ENCODE measurements at places on chromosomes 2 and 18. TPM values are rescaled to one million over a fixed set of nuclear protein-coding genes. Genes with fewer than 3 reads are reported as not detected.

- DNase-seq, result peak; percentile 51
- no peak overlapping the region for H3K4me3 ChIP-seq
- H3K4me1 ChIP-seq, result peaks cover 3% of the 10 kb centered on the region
- no peaks in the 10 kb centered on the region for H3K36me3 ChIP-seq
- no peak overlapping the region for H3K27ac ChIP-seq
Observed at GRCh38 chr2:12284037-12284436, 432.7 kb upstream of the TRIB2 start.

The IL36B gene
- polyA plus RNA-seq, result not detected

DNA sequence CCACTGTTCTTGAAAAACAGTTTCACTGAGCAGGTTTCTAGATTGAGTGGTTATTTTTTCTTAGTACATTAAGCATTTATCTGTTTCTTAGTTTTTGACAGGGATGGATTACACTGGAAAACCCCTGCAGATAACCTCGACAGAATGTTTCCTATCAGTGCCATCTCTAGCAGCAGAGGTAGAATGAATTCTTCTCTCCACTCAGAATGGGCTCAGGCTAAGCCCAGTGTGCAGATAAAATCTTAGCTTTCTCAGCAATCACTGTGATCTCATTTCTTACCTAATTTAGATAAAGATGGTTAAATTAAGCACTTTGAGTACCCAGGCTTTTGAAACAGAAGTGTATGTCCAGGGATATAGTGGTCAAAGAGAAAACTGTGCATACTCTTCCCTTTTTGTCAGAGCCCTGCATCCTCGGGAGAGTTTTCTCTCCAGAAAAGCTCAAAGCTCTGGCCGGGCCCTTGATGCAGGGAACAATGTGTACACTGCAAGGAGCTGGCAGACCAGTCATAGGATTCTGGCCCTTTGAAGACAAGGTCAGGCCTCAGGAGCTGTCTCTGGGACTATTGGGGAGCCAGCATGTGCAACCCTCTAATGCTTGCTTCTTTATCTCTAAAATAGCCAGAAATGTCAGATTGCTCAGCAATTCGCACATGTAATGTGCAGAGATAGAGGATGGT, 10.6 kb upstream of the AKAIN1 start:
- H3K27me3 ChIP-seq, result no peaks in the 10 kb centered on the region
- H3K27ac ChIP-seq, result no peak overlapping the region
- no peak for DNase-seq
- no peaks in the 10 kb centered on the region for H3K36me3 ChIP-seq
- no peaks in the 10 kb centered on the region for H3K4me1 ChIP-seq

- DNase-seq, result peak; percentile 45
- peaks cover 1% of the 10 kb centered on the region for H3K36me3 ChIP-seq
- peak overlapping the region; percentile 14 for H3K4me3 ChIP-seq
- no peaks in the 10 kb centered on the region for H3K4me1 ChIP-seq
- H3K27ac ChIP-seq, result peak overlapping the region; percentile 56
Observed at GRCh38 chr18:12679183-12679786, 21.4 kb upstream of the SPIRE1 start.

DNA sequence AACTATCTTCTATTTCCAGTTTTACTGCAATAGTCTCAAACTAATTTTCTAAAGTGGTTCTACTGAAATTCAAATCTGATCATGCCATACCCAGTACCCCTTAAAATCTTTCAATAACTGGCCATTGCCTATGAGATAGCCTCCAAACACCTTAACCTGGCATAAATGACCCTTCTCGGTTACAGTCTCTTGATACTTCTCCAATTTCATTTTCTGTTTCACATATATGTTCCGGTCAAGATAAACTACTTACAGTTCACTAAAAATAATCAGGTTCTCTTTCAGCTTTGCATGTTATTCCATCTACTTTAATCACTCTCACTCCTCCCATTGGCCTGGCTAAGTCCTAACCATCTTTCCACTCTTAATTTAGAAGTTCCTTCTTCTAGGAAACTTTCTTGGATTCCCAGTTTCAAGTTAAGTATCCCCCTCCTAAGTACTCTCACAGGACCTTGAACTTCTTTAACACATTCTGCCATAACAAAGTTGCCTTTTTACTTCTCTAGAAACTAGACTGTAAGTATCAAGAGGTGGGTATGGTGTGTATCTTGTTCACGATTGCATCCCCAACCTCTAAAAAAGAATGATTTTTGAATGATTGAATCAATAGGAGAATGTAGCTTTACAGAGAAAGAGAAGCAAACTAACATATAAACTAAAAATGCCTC, 110.2 kb upstream of the RBBP8 start:
- no peaks in the 10 kb centered on the region for H3K27me3 ChIP-seq
- no peak overlapping the region for H3K4me3 ChIP-seq
- no peaks in the 10 kb centered on the region for H3K4me1 ChIP-seq
- DNase-seq, result no peak
- no peak overlapping the region for H3K27ac ChIP-seq
- H3K36me3 ChIP-seq, result no peaks in the 10 kb centered on the region

The GALNT5 gene
- 51.5 TPM for polyA plus RNA-seq

GRCh38 chr2:226716126-226716525, 83.5 kb downstream of the IRS1 start:
- no peaks in the 10 kb centered on the region for H3K27me3 ChIP-seq
- no peak overlapping the region for H3K4me3 ChIP-seq
- H3K4me1 ChIP-seq, result no peaks in the 10 kb centered on the region

The NAT8 gene
- not detected for polyA plus RNA-seq

DNA sequence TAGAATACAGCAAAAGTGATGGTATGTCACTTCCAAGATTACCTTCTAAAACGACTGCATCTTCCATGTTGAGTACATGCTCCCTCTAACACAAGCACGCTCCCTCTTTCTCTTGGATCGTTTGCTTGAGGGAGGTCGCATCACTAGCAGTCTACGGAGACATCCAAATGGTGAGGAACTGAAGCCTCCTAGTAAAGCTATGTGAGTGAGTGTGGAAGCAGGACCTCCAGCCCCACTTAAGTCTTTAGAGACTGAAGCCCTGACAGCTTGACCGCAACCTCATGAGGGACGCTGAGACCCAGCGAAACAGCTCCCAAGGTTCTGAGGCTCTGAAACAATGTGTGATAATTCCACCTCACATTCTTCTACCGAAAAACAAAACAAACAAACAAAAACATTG, 486.7 kb upstream of the GCFC2 start:
- no peak overlapping the region for H3K27ac ChIP-seq
- DNase-seq, result no peak
- no peak overlapping the region for H3K4me3 ChIP-seq
- H3K4me1 ChIP-seq, result no peaks in the 10 kb centered on the region
- H3K36me3 ChIP-seq, result no peaks in the 10 kb centered on the region
- no peaks in the 10 kb centered on the region for H3K27me3 ChIP-seq

GRCh38 chr2:218259099-218259961, 1.5 kb upstream of the GPBAR1 start:
- peaks cover 8% of the 10 kb centered on the region for H3K4me1 ChIP-seq
- peak; percentile 80 for DNase-seq
- no peaks in the 10 kb centered on the region for H3K27me3 ChIP-seq
- H3K27ac ChIP-seq, result peak overlapping the region; percentile 63
- no peak overlapping the region for H3K4me3 ChIP-seq

DNA sequence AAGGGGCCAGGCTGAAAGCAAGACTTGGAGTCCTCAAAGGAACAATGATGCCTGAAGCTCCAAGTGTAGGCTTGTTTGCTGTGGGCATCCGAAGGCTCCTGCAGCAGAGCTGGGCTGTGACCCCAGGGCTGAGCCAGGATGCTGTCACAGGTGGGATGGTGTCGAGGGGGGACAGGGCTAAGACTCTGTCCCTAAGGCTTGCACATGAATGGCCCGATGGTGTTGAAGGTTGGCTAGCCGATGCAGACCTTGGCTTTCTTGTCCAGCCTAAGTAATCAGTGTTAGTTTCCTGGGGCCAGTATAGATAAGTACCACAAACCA, 251.0 kb downstream of the NDUFA10 start:
- no peak for DNase-seq
- no peak overlapping the region for H3K4me3 ChIP-seq
- no peaks in the 10 kb centered on the region for H3K27me3 ChIP-seq
- no peaks in the 10 kb centered on the region for H3K4me1 ChIP-seq
- H3K27ac ChIP-seq, result no peak overlapping the region

DNA sequence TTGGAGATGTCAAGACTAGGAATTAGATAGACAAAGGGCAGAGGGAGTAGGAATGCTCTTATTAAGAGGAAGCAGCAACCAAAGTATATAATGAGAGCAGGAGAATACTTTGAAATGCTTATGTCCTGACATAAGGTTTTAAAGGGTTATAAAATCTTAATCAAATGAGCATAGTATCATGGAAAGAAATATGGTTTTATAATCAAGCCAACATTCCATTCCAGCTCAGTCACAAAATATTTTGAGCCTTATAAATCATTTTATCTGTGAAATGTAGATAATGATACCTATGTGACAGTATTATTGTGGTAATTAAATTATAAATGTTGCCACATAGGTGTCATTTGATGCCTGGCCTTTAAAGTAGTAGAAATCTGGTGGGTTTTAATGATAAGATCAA, 17.6 kb downstream of the VSNL1 start:
- no peaks in the 10 kb centered on the region for H3K27me3 ChIP-seq
- no peaks in the 10 kb centered on the region for H3K4me1 ChIP-seq
- DNase-seq, result no peak
- H3K27ac ChIP-seq, result no peak overlapping the region
- no peaks in the 10 kb centered on the region for H3K36me3 ChIP-seq

- H3K4me3 ChIP-seq, result no peak overlapping the region
- H3K27ac ChIP-seq, result no peak overlapping the region
- no peaks in the 10 kb centered on the region for H3K27me3 ChIP-seq
Observed at GRCh38 chr2:5482929-5483331, 209.3 kb upstream of the SOX11 start.

GRCh38 chr2:168565112-168565511, 109.0 kb downstream of the CERS6 start:
- DNase-seq, result peak; percentile 47
- no peaks in the 10 kb centered on the region for H3K27me3 ChIP-seq
- H3K36me3 ChIP-seq, result no peaks in the 10 kb centered on the region
- no peaks in the 10 kb centered on the region for H3K4me1 ChIP-seq
- H3K27ac ChIP-seq, result no peak overlapping the region
- no peak overlapping the region for H3K4me3 ChIP-seq

DNA sequence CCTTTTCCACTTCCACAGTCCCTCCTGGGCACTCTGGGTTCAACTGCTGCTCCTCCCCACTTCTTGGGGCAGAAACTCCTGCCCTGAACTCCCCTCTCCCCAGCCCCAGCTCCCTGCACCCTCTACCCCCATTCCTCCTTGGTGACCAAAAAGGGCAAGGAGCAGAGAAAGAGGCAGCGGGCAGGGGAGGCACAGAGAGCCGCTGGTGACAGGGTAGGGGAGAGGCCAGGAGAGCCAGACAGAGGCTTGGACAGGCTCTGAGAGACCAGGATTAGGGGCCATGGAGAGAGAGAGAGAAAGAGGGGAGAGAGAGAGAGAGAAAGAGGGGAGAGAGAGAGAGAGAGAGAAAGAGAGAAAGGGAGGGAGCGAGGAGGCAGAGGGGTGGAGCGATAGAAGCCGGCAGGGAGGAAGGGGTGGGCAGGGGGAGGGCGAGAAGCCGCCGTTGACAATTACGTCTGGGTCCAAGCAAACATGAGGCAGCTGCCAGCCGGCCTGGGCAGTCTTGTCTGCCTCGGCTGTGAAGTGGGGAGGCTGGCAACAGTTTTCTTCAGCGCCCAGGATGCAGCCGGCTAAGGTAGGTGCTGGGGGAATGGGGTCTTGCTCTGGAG, at the start of gene KCNIP3:
TSS of gene KCNIP3 (plus strand) at position 468 of the 608 bp plus-strand sequence. CDS start at position 560, 92 bp downstream.
- no peaks in the 10 kb centered on the region for H3K27me3 ChIP-seq
- no peaks in the 10 kb centered on the region for H3K4me1 ChIP-seq
- H3K4me3 ChIP-seq, result no peak within 1 kb of the TSS

GRCh38 chr2:45780541-45781463, 129.3 kb downstream of the PRKCE start:
- H3K4me3 ChIP-seq, result no peak overlapping the region
- H3K36me3 ChIP-seq, result no peaks in the 10 kb centered on the region
- DNase-seq, result no peak
- H3K27me3 ChIP-seq, result no peaks in the 10 kb centered on the region
- no peak overlapping the region for H3K27ac ChIP-seq

GRCh38 chr2:83949361-83949760, 509.7 kb downstream of the SUCLG1 start:
- no peaks in the 10 kb centered on the region for H3K4me1 ChIP-seq
- no peaks in the 10 kb centered on the region for H3K36me3 ChIP-seq
- DNase-seq, result no peak
- no peak overlapping the region for H3K4me3 ChIP-seq

The CTNNA2 gene
- polyA plus RNA-seq, result not detected

GRCh38 chr2:230246206-230246605, 20.7 kb downstream of the SP140 start:
- H3K27ac ChIP-seq, result no peak overlapping the region
- no peaks in the 10 kb centered on the region for H3K36me3 ChIP-seq
- peaks cover 3% of the 10 kb centered on the region for H3K27me3 ChIP-seq
- no peaks in the 10 kb centered on the region for H3K4me1 ChIP-seq
- no peak overlapping the region for H3K4me3 ChIP-seq

The MARCHF4 gene
- 7.3 TPM for polyA plus RNA-seq

The CCDC93 gene
- 15.1 TPM for polyA plus RNA-seq

DNA sequence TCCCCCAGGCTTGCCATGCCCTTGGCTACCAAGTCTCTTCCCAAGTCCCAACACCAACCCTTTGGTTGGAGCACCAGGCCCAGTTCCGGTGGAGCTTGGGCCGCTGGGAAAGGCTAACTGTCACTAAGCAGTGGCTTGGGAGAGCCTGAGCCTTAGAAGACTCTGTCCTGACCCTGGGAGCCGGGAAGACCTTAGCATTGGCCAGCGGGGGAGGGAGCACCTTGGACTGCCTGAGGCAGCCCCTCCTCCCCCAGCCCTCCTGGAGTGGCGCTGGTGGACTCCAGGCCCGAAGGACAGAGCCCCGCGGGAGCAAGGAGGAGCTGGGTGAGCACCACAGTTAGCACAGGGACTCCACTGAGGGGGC, 62.5 kb upstream of the POMC start:
- H3K27me3 ChIP-seq, result no peaks in the 10 kb centered on the region
- peaks cover 5% of the 10 kb centered on the region for H3K4me1 ChIP-seq
- peaks cover 3% of the 10 kb centered on the region for H3K36me3 ChIP-seq
- no peak overlapping the region for H3K4me3 ChIP-seq
- no peak for DNase-seq

DNA sequence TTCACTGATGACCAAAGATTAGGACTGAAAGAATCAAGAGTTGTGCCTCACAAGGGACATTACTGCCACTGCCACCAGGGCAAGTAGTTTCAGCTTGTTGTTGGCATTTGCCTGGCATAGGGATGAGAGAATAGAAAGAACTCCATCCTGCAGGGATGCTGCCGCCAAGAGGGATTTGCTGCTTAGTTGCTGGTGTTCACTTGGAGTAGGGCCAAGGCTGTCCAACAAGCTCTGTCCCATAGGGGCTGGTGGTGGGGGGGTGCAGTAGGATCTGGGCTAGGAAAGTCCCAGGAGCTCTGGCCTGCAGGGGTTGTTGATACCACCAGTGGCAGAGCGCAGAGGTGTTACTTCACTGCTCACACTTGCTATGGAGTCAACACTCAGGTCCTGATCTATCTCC, 84.9 kb upstream of the MGAT4A start:
- no peak for DNase-seq
- H3K36me3 ChIP-seq, result no peaks in the 10 kb centered on the region

Measured in fibroblast of lung (primary cell).